ENCODE measurements at places on chromosomes 12 and 14.

DNA sequence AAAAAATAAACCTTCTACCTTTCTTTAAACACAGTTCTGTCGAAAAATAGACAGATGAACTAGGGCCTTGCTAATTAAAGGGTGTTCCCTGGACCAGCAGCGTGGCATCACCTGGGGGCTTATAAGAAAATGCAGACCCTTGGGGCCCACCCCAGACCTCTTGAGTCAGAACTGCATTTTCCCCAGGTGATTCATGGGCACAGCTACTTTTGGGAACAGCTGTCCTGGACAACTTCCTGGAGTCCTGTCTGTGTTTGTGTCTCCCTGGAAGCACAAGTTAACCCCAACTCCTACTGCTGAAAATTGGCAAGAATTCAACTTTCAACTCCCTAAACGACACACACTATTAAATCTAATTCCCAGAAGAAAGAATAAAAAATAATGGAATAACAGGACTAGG, 17.8 kb downstream of the FBLN5 start:
- no peak for DNase-seq

GRCh38 chr12:123929946-123930583, 42.6 kb downstream of the CCDC92 start:
- DNase-seq = no peak

GRCh38 chr12:44246482-44247105, 410.7 kb downstream of the TMEM117 start:
- no peak for DNase-seq

GRCh38 chr14:76924371-76925096, 98.3 kb downstream of the LRRC74A start:
- DNase-seq = no peak

DNA sequence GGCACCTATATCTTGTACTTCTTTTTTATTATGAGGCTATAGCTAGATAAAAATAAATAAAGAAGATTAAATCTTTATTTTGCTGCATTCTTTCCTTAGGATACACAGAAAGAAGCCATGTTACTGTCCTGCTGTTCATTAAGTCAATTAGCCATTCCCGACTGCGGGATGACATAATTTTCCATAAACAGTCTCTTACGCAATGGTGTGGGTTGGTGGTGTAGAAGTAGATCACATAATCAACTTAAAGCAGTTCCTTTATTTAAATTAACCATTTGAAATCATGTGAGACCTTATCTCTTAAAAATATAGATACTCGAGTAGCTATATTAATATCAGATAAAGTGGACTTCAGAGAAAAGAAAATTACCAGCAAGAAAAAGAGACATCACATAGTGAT, 40.2 kb downstream of the TAOK3 start:
- DNase-seq = no peak

GRCh38 chr14:22190411-22191191, 398.4 kb downstream of the DAD1 start:
- no peak for DNase-seq

DNA sequence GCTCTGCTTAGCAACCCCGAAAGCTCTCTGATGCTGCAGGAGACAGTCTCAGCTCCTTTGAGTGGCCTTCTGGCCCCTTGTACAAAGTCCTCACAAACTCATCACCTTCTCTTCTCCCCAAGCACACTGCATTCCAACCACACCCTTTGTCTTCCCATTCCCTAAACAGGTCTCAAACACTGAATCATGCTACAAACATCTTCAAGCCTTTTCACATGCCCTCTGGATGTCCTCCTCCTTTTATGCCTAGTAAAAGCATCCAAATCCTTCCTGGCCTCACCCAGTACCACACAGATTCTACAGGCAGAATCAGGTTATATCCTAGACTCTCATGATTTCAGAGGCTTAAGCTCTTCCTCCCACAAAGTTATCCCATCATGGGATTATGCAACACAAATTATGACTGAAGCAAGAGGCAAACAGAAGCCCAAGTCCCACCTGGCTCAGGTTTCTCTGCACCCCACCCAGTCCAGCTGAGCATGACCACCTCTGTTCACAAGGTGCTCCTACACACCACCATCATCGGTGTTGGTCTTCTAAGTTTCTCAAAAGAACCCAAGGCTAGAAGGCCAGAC, 61.4 kb upstream of the PCED1B start:
- no peak for DNase-seq

- no peak for DNase-seq
Measured at GRCh38 chr14:57796556-57796955, 69.3 kb downstream of the SLC35F4 start.

DNA sequence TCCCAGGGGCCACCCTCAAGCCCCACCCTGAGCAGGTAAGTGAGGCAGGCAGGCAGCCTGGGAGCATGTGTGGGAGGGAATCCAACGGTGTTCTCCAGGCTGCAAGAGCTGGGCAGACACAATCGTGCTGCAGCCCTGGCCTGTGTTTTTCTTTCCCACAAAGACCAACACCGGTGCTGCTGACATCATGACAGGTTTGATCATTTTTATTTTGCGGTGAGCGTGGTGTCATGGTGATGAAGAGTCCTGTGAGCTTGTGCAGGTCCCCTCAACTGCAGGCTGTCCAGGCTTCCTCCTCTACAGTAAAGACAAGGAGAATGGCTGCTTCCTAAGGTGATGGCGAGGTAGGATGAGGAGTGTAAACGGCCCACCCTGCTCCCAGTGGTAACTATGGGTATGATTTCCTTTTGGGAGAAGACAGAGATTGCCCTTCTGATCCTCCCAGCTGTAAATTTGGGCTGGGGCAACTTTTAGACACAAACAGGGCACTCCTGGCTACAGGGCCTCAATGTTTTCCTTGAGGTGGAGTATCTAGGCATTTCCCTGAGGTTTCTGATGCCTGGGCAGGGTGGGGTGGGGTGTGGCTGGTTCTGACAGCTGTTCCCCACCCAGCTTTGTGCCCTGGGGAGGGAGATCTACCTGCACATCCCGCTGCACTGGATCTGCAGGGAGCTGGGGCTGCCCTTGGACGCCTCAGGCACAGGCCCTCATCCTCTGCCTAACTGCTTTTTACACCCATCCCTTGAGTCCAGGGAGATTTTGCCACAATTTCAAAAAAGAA, 109.1 kb downstream of the VCPKMT start:
- no peak for DNase-seq

Measured in activated CD8-positive, alpha-beta memory T cell treated with anti-CD3 and anti-CD28 coated beads, Interleukin-2, amount 50 U/mL, for 48 hours (primary cell).